ENCODE measurements at places on chromosomes 12 and 14.

DNA sequence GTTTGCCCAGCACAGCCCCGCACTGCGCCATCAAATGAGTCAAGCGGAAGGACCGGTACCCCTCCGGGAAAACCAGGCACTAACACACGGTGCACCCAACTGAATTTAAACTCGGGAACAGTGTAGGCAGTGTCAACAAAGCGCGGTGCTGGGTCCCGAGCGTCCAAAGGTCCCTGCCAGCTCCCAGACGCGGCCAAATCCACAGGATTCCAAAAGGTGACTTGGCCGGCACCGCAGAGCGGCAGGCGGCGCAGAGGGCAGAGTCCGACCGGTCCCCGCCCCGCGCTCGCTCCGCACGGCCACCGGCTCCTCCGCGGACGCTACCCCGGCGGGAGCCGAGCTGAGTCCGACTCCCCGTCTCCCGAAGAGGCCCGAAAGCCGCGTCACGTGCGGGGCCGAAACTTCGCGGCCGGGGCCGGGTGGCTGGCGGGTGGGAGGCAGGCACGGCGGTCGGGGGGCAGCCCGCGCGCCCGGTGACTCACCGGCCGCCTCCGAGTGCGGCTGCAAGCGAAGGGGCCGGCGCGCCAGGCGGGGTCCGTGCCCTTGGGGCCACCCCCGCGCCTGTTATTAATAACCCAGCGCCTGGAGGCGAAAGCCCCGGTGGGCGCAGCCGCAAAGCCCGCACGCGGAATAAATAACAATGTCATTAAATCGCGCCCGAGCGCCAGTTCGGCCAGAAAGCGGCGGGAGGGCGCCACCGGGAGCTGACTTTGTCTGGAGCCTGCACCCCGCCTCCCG lies 863 bp downstream of the DENND5B start:
- peak; percentile 69 for DNase-seq

DNA sequence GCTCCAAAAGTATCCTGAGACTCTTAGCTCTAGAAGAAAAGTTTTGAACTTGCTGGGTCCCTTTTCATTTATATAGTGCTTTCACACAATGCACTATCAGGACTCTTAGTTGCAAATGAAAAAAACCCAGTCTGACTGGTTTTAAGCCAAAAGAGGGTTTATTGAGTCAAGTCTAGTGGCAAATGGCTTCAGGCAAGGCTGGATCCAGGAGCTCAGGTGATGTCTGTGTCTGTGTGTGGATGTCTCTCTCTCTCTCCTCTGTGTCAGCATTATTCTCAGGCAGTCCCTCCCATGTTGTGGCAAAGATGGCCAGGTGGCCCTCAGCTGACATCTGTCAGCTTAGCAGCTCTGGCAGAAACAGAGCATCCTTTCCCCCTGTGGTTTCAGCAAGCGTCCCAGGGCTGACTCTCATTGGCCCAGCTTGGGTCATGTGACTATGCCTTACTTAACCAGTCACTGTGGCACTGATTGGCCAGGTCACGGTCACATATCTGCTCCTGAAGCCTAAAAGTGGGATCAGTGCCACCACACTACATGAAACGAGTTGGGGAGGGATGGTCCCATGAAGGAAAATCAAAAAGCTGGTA lies 6.2 kb downstream of the TMEM120B start:
- no peak for DNase-seq

- no peak for DNase-seq
Observed at GRCh38 chr12:120366845-120367232, 2.1 kb downstream of the MSI1 start.

DNA sequence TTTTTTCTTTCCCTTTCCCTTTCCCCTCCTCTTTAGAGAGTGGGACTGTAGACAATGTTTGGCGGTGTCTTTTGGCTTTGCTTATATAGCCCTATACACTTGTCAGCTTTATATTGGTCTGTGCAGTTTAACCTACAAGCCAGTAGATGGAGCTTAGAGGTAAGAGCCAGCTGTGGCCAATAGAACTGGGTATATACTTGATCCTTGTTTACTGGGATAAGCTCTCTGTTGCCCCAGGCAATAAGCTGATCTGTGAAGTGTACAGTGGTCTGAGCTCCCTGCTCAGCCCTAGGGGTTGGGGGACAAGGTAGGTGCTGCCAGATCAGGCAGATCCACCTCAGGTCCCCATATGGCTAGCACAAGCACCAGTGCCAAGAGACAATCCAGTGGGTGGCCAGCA lies 434.1 kb downstream of the NOVA1 start:
- DNase-seq, result no peak

GRCh38 chr14:68234101-68234905 lies 414.7 kb downstream of the RAD51B start:
- no peak for DNase-seq

DNA sequence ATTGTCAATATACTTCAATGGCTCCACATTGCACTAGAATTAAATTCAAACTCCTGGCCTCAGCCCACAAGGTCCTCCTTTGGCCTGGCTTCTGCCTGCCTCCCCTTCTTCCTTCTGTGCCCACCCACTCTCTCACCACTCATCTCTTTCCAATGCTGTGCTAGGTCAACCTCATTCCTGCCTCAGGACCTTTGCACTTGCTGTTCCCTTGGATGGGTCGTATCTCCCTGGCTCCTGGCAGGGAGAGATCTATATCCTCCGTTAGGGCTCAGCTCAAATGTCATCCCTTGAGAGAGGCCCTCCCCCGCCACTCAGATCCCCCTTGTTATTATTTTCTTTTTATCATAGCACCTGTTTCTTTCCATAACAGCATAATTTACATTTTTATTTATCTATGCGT lies 79.9 kb upstream of the LHX5 start:
- DNase-seq, result no peak

DNA sequence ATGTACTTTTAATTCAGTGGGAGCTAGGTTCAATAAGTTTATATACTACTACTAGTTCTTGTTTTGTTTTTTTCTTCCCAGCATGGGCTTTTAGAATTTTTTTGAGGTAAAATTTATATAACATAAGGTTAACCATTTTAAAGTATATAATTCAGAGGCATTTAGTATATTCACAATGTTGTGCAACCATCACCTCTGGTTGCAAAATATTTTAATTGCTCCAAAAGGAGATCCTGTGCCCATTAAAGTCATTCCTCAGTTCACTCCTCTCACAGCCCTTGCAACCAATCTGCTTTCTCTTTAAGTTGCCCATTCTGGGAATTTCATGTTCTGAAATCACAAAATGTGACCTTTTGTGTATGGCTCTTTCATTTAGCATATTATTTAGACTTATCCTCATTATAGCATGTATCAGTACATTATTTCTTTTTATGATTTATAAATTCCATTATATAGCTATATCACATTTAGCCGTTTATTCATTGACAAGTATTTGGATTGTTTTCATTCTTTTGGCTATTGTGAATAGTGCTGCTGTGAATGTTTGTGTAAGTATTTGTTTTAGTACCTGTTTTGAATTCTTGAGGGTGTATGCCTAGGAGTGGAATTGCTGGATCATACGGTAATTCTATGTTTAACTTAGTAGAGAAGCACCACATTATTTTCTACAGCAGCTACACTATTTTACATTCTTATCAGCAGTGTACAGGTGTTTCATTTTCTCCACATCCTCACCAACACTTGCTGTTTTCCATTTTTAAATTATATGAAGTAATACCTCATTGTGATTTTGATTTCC lies 59.1 kb downstream of the ARHGAP5 start:
- no peak for DNase-seq

- no peak for DNase-seq
Observed at GRCh38 chr12:78418919-78419318, 445.7 kb upstream of the SYT1 start.

DNA sequence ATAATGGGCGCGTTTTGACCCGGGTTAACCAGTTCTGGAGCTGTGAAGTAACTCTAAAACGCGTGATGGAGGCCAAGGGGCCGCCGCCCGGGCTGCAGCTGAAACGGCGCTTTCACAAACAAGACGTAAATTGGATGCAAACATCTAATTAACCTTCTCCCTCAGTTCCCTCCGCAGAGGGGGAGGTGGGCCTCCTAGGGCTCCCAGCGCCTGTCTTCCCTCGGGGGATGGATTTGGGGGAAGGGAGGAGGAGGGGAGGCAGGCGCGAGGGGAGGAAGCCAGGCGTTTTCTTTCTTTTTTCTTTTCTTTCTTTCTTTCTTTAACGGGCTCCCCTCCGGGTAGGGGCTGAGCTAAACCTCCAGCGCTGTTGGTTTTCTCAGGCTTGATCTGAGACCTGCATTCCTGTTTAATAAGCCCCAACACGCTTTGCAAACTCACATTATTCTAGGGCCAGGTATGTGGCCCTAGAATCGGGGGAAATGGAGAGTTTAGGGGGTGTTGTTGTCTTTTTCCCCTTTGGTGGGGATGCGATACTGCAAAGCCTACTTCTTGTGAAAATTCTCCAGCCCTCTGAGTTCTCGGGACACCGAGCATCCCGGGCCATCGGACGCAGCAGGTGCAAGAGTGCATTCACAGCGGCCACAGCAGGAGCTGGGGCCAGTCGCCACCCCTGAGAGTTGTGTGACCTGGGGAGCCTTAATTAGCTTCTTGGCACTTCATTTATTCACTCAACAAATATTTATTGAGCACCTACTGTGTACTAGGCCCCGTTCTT lies 43.6 kb upstream of the LHX5 start:
- DNase-seq, result no peak

GRCh38 chr12:132379996-132380395 lies 50.6 kb upstream of the GALNT9 start:
- DNase-seq, result no peak

DNA sequence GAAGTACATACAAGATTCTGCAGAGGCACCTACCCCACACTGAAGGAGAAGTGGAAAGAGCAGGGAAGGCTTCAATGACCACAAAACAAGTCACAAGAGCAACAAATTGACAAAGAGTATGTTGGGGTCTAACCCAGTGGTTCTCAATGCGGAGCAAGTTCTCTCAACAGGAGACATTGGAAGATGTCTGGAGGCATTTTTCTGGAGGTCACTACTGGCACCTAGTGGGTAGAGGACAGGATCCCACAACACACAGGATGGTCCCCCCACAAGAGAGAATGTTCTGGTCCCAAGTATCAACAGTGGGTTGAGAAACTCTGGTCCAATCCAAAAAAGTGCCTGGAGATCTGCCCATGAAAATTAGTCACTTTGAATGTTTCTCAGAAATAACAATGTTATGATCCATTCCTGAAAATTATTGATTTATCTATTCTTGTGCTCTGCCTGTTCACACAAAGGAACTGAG lies 3.4 kb downstream of the SSH1 start:
- DNase-seq, result no peak

DNA sequence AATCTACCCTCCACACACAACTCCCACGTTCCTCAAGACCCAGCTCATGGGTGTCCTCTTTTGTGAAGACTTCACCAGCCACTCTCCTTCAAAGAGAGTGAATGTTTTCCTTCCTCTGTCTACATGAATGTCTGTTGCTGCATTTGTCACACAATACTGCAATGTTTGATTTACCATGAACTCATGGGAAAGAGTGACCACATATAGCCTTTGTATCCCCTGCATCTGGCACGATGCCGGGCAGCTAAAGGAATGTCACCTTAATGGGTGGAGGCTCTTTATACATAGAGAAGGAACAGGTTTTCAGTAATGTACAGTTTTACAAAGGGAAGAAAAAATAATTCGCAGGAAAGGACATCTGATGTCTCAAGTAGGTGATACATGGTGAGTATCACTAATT lies 12.1 kb upstream of the BCDIN3D start:
- no peak for DNase-seq

DNA sequence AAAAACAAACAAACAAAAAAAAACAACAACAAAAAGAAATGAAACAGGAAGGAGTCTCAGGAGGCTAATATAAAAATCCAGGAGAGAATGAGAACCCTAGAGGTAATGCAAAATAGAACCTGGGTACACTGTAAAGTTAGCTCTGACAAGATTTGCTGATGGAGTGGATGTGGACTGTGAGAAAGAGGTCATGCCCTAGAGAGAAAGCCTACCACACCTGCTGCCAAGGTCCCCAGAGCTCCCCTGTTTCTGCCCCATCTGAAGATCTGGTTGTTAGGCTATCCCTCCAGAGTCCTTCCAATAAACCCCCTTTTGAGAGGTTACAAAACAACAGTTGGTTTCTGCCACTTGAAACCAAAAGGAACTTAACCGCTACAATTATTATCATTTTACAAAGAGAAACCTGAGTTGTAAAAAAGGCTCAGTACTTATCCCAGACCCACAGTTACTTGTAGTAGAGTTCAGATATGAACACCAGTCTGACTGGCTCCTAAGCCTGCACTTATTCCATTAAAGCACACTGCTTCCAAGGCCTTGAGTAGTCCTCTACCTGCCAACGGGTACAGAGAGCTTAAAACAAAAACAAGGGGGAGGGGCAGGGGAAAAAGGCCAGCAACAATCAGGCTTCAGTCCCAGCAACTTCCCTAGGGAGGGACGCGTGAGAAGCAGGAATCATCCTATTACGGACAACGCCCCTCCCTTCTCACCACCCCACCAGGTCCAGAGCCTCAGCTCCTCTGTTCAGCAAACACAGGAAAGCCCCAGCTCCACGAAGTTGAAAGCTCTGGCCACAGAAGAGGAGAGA lies 27.7 kb downstream of the PPP1R13B start:
- no peak for DNase-seq

DNA sequence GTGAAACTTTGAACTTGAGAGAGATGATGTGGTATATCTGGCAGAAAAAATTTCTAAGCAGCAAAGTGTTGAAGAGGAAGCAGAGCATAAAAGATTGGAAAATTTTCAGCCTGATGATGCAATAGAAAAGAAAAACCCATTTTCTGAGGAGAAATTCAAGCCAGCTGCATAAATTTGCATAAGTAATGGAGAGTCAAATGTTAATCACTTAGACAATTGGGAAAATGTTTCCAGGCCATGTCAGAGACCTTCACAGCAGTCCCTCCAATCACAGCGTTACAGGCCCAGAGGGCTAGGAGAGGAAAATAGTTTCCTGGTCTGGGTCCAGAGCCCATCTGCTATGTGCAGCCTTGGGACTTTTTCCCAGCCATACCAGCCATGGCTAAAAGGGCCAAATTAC lies 469.0 kb upstream of the FOXG1 start:
- no peak for DNase-seq

- no peak for DNase-seq
Observed at GRCh38 chr14:61183196-61183885, 97.8 kb downstream of the TMEM30B start.
